ENCODE measurements at places on chromosomes 1 and 21. TPM values are rescaled to one million over a fixed set of nuclear protein-coding genes. Genes with fewer than 3 reads are reported as not detected.

DNA sequence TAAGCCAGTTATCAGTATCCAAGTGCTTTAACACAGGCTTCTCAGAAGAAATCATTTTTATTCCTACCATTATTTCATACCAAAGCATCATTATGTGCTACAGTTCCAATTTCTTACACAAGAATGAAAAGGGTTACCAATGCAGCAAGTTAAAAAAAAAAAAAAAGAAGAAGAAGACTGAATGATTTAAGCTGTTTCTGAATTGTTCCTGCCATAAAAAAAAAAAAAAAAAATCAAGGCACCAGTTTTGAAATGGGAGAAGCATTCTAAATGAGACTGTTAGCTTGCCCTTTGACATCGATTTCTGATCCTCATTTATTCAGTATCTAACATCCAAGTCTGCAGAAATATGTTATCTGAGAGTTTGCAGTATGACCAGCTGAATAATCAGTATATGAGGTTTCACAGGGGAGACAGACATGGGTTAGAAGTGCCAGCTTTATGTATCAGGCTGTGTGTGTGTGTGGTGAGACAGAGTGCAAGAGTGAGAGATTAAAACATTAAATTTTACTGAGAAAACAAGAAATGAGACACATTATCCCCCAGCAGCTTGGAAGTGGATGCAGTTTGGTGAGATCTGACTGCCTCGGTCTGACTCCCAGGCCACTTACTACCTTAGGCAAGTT lies 105.8 kb downstream of the COLGALT2 start:
- DNase-seq = no peak

DNA sequence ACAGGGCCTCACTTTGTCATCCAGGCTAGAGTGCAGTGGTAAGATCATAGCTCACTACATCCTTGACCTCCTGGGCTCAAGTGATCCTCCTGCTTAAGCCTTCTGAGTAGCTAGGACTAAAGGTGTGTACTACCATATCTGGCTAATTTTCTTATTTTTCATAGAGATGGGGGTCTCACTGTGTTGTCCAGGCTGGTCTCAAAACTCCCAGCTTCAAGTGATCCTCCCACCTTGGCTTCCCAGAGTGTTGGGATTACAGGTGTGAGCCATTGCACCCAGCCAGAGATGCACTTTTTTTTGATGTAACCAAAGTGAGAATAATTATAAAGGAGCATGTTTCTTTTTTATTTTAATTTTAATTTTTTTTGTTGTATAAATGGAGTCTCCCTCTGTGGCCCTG lies 28.4 kb downstream of the CLIC4 start:
- DNase-seq = no peak

DDR2 gene
- polyA plus RNA-seq = 46.7 TPM

CFHR5 gene
- polyA plus RNA-seq = not detected

DNA sequence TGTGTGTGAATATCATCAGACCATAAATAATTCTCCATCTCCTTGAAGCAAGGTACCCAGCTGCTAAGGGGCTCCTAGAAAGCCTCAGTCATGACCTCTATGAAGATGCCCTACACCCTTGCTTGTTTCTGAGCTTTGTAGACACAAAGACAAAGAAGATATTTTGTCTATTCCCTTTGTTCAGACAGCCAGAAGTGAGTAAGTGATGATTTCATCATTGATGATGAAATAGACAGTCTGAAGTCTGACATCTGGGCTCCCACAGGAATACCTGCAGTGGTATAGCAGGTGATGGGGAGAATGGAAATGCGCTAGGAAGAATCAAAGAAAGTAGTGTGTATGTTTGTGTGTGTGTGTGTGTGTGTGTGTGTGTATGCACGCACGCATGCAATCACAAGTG lies 82.2 kb upstream of the DPT start:
- DNase-seq = no peak

GRCh38 chr1:89464008-89464407 lies 60.6 kb upstream of the LRRC8B start:
- DNase-seq = no peak

OR2L5 gene
- not detected for polyA plus RNA-seq

- DNase-seq = no peak
These were observed 24.6 kb downstream of the KCNK1 start for GRCh38 chr1:233638513-233638912.

- DNase-seq = no peak
These were observed 18.2 kb upstream of the NADK start for GRCh38 chr1:1796466-1796865.

Measured in right lung (tissue), 10 donors.